Activated naive CD8-positive, alpha-beta T cell treated with anti-CD3 and anti-CD28 coated beads for 36 hours (primary cell): ENCODE measurements at places on chromosomes 4 and X.

GRCh38 chr4:102758241-102759160, 2.3 kb downstream of the MANBA start:
- no peak for DNase-seq

DNA sequence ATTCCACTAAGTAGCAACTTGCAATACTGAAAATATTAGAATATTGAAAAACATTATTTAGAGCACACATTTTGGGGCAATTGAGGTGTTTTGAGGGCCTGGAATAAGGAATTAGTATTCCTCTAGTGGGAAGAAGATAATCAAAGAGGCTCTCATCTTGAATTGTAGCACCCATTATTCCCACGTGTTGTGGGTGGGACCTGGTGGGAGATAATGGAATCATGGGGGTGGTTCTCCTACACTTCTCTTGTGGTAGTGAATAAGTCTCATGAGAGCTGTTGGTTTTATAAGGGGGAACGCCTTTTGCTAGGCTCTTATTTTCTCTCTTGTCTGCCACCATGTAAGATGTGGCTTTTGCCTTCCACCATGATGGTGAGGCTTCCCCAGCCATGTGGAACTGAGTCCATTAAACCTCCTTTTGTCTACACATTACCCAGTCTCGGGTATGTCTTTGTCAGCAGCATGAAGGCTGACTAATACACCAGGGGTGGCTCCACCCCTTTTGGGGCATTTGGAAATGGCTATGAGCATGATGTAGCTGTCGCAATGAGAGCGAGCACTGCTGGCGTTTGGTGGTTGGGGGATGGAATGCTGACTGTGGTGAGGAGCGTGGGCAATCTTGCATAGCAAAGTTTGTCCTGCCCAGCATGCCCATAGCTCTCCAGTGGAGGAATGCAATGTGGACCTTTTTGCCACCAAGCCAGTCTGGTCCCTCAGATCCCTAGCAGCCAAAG, 308.2 kb downstream of the FRMPD4 start:
- no peak for DNase-seq

GRCh38 chrX:47370278-47370677, at the start of gene ZNF157:
TSS of gene ZNF157 (plus strand) at chrX:47370578. CDS start at chrX:47370669, 91 bp downstream.
- DNase-seq = no peak

DNA sequence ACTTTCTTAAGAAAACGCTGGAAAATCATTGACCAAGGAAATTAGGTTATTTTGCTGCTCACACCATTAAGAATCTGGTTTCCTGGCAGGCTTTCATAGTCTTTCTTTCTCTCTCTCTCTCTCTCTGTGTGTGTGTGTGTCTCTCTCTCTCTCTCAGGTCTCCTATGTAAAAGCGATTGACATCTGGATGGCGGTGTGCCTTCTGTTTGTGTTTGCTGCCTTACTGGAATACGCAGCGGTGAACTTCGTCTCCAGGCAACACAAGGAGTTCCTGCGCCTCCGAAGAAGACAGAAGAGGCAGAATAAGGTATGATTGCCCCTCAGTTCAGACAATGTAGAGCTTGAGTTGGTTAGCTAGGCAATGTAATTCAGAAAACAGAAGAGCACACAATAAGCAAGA, 161.2 kb downstream of the GLRA2 start:
- no peak for DNase-seq

GRCh38 chrX:20139966-20140365, 1.7 kb downstream of the EIF1AX start:
- DNase-seq = no peak

DNA sequence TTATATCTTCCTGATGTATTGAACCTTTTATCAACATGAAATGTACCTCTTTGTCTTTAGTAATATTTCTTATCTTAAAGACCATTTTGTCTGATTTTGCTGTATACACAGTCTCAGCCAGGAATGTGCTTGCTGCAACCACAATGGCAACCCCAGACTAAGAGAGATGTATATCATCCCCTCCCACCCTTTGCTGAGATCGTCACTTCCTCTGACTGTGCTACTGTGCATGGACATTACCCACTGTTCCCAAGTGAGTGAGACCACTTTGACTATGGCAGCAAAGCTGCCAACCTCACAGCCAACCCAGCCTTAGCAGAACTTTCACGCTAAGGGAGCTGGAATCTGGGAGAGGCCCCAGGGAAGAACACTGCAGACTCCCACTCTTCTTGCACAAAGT, 46.0 kb downstream of the EIF2S3 start:
- no peak for DNase-seq

DNA sequence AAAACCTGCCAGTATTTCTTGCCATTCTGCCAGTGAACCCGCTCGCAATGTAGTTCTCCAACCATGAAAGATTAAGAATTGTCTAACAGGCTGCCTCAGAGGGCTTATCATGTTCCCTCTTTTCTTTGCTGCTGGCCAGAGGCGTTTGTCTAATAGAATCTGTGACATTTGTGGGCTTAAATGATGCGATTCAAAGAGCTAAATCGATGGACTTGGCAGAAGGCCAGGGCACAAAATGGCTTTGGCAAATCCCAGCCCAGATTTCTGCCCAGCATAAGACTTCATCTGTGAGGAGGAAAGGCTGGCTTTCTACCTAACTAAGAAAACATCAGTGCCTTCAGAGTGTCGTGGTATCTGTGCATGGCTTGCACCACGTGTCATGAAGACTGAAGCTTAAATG, 79.9 kb downstream of the TRPC5OS start:
- DNase-seq = no peak

GRCh38 chr4:80465238-80465637, 129.7 kb downstream of the CFAP299 start:
- DNase-seq = no peak

DNA sequence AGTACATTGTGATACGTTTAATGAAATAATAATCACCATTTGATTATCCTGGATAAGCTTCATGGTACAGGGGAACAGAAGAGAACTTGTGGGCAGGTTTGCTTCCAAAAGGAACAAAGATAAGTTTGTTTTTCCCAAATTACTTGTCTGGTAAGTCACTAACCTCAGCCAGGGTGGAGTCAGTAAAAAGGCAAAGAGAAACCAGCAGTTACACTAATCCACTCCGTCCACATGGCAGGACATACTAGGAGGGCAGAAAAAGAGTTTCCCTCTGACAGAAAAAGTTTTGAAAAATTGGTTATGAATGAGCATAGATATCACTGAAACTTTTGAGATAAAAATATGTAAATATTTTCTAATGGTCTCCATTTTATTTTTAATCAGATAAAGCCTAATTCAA, 285.9 kb downstream of the IL15 start:
- DNase-seq = no peak

GRCh38 chr4:5826437-5827107, 66.3 kb downstream of the CRMP1 start:
- DNase-seq = no peak

- DNase-seq = no peak
Observed at GRCh38 chrX:34483980-34484379, 173.1 kb downstream of the TMEM47 start.

DNA sequence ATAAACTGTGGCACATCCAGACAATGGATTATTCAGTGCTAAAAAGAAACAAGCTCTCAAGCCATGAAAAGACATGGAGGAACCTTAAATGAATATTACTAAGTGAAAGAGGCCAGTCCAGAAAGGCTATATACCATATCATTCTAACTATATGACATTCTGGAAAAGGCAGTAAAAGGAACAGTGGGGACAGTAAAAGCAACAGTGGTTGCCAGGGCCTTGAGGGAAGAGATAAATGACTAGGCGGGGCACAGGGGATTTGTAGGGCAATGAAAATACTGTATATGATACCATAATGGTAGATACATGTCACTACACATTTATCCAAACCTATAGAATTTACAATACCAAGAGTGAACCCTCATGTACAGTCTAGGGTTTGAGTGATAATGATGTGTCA, 115.3 kb downstream of the ATP8A1 start:
- DNase-seq = no peak

GRCh38 chr4:78556665-78557064, 5.1 kb downstream of the ANXA3 start:
- DNase-seq = no peak

DNA sequence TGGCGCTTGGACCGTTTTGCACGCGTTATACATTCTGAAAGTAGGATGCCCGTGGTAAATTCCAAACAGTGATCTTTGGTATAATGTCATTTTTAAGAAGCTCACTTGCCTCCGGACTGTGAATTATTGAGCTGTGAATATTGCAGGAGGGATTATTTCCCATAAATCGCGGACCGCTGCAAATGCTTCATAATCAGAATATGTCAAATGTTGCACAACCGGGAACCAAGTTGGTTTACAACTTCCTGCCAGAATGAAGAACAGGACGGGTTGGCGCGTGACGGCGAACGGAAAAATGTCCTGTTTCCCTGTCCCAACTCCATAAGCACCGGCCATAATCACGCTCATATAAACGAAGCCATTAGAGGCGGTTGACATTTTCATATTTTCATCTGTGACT, 67.6 kb downstream of the SHOX start:
- DNase-seq = no peak

GRCh38 chrX:8783097-8783713, 18.0 kb downstream of the FAM9A start:
- DNase-seq = peak; percentile 43

- DNase-seq = no peak
Observed at GRCh38 chr4:152486429-152487389, 49.2 kb downstream of the FBXW7 start.

GRCh38 chrX:13933851-13934250, 95.8 kb downstream of the GEMIN8 start:
- DNase-seq = no peak

GRCh38 chr4:142974328-142974727, 128.2 kb upstream of the INPP4B start:
- DNase-seq = no peak

DNA sequence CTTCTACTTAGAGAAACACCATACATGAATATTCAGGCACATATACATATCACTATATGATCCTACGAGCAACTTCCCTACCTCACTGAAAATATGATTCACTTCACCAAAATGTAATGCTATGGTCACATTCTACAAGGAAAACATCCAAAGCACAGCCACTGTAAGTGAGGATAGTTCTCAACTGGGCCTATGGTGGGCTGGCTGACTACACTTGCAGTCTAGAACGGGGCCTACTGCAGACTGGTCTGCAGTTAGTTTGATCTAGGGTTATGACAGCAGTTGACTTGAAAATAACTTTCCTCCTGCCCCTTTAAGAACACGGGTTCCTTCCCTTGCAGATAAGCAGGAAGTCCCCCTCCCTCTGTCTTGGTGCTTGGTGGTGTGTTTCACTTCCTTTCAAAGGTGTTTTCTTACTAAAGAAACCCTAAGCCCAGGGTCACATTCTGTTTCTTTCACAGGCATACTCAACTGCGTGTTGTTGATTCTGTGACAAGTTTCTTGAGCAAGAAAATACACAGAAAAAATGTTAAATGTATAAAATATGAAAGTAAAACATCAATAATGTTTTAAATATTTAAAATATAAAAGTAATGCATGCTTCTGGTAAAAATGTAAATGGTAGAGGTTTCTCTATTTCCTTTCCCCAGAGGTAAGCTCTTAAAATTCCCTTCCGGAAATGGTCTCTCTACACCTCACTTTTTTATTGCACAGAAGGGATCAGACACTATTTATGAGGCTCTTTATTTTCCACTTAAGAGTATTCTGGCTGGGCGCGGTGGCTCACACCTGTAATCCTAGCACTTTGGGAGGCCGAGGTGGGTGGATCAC, 18.0 kb upstream of the TMSB4X start:
- DNase-seq = peak; percentile 42
